ENCODE measurements at places on chromosomes 5 and 9.

- no peaks in the 10 kb centered on the region for H3K36me3 ChIP-seq
- no peak overlapping the region for H3K4me3 ChIP-seq
- peaks cover 18% of the 10 kb centered on the region for H3K4me1 ChIP-seq
Observed at GRCh38 chr5:56523790-56524575, 290.9 kb upstream of the ANKRD55 start.

DNA sequence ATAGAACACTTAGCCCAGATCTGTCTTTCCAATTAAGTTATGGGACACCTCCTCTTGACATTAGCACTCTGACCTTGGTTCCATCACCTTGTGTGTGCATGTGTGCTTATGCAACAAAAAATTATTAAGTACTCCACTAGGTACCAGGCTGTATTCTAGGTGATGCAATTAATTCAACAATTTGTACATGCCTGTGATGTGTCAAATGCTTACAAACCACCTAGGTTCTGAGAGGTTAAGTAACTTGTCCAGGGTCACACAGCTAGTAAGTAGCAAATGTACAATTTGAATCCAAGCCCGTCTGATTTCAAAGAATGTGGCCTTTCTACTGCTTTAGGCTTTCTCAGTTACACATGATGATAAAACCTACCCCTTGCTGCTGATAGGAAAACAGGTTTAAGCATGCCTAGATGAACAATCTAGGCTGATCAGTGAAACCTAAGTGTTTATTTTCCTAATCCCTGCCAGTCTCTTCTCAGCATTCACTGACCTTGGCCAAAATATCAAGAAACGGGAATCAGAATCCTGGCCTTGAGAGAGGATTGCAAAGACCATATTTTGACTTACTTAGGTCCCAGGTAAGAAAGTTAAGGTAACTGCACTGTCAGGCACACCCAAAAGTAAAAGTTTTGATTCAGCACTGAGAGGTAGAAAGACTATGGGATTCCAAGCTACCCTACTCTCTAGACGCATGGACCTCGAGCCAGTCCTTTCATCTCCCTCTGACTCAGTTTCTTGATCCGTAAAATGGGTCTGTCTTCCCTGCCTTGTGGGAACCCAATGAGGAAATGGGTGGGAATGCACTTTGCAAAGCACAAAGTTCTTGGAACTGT is 1.0 kb downstream of the TBC1D2 start:
- no peaks in the 10 kb centered on the region for H3K27me3 ChIP-seq
- no peaks in the 10 kb centered on the region for H3K36me3 ChIP-seq
- H3K27ac ChIP-seq = peak overlapping the region; percentile 98
- H3K4me3 ChIP-seq = peak overlapping the region; percentile 84
- peaks cover 46% of the 10 kb centered on the region for H3K4me1 ChIP-seq
- no peak for DNase-seq

- H3K4me1 ChIP-seq = peaks cover 57% of the 10 kb centered on the region
- peak within 1 kb of the TSS; percentile 71 for H3K27ac ChIP-seq
- no peaks in the 10 kb centered on the region for H3K27me3 ChIP-seq
- H3K36me3 ChIP-seq = no peaks in the 10 kb centered on the region
Observed at GRCh38 chr5:127072861-127073846, at the start of gene C5orf63. Gene C5orf63 (minus strand): TSS chr5:127073502. CDS start chr5:127058995, 14,507 bp downstream.

DNA sequence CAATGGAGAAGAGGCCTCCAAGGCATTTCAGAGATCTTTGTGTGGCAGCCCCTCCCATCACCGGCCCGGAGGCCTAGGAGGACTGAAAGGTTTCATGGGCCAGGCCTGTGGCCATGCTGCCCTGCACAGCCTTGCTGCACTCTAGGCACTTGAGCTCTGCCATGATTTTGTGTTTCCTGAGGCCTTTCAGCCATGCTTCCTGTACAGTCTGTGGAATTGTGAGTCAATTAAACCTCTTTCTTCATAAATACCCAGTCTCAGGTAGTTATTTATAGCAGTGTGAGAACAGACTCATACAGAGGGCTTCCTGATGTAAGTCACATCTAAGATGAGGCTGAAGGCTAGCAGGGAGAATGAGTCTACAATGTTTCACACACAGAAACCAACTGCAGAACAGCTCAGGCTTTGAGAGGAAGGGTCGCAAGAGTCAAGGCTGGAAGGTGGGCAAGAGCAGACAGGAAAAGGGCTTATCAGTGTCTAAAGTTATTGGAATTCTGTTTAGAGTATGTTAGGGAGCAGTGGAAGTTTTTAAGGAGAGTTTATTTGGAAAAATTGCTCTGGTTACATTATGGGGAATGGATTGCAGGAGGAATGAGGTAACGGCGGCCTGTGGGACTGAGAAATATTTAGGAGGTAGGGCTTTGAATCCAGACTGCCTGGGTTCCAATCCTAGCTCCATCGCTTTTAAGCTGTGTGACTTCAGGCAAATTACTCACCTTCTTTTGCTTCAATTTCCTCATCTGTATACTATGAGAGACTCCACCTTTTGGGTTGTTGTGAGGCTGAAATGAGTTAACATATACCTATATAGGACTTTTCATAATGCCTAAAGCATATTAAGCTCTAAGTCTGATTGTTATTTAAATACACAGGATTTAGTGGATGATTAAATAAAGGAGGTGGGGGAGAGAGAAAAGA is 291.2 kb downstream of the CWC27 start:
- no peak for DNase-seq
- no peaks in the 10 kb centered on the region for H3K27me3 ChIP-seq
- no peak overlapping the region for H3K4me3 ChIP-seq
- peaks cover 17% of the 10 kb centered on the region for H3K4me1 ChIP-seq
- no peak overlapping the region for H3K27ac ChIP-seq

GRCh38 chr9:82124090-82124489 is 135.5 kb downstream of the SPATA31D1 start:
- H3K27me3 ChIP-seq = peaks cover 7% of the 10 kb centered on the region
- no peak for DNase-seq
- no peaks in the 10 kb centered on the region for H3K36me3 ChIP-seq
- no peak overlapping the region for H3K4me3 ChIP-seq
- H3K4me1 ChIP-seq = no peaks in the 10 kb centered on the region
- H3K27ac ChIP-seq = no peak overlapping the region
